ENCODE measurements at places on chromosomes 12 and 14.

GRCh38 chr12:62434494-62435302, 31.9 kb upstream of the MON2 start:
- DNase-seq: no peak

DNA sequence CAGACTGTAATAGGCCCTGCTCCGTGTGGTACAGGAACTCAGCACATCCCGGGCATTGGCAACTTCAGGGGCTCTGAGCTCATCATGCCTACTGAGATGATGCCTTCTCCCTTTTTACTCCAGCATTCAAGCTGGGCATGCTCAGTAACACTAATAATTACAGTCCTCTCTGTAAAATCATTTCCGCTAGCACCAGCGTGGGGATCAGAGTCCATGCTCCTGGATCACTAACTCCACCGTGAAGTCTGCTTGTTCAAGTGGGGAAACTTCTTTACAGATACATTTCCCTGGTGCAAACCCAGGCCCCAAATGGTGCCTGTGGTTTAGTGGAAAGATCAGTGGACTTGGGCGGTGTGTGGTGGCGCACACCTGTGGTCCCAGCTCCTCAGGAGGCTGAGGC, 16.7 kb downstream of the CLSTN3 start:
- no peak for DNase-seq

DNA sequence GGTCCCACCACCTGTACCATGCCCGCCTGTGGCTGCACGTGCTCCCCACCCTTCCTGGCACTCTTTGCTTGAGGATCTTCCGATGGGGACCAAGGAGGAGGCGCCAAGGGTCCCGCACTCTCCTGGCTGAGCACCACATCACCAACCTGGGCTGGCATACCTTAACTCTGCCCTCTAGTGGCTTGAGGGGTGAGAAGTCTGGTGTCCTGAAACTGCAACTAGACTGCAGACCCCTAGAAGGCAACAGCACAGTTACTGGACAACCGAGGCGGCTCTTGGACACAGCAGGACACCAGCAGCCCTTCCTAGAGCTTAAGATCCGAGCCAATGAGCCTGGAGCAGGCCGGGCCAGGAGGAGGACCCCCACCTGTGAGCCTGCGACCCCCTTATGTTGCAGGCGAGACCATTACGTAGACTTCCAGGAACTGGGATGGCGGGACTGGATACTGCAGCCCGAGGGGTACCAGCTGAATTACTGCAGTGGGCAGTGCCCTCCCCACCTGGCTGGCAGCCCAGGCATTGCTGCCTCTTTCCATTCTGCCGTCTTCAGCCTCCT, 1.1 kb downstream of the INHBE start:
- DNase-seq: no peak

- no peak for DNase-seq
Observed at GRCh38 chr12:26226629-26227360, 31.4 kb downstream of the SSPN start.

DNA sequence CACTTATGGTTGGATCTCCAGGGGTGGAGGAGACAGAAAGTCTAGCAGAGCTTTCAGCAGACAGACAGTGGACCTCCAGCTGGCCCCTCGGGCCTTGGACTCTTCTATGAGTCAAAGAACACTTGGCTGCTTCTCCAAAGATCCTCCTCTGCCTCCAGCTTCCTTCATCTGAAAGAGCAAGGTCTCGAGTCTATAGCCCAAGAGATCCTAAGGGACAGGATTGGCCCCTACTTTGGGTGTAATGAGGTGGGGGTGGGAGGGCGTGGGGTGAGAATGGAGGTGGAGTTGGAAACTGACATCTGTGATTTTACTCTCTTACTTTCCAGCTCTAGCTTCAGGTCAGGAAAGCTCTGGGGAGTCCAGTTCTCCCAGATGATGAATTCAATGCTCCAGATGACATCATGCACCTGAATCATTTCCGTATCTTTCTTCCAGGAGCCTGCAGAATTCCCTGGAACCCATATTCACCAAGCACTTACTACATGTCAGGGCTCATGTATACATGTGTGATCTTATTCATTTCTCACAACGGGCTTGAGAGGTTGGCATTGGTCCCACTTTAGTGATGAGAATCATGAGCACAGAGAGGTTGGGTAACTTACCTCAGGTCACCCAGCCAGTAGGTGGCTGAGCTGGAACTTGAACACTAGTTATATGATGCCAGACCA, 10.2 kb upstream of the PGF start:
- no peak for DNase-seq

- no peak for DNase-seq
Observed at GRCh38 chr14:64639340-64639821, 64.8 kb upstream of the PLEKHG3 start.

- no peak for DNase-seq
Observed at GRCh38 chr14:77458249-77458950, 507 bp downstream of the AHSA1 start.

DNA sequence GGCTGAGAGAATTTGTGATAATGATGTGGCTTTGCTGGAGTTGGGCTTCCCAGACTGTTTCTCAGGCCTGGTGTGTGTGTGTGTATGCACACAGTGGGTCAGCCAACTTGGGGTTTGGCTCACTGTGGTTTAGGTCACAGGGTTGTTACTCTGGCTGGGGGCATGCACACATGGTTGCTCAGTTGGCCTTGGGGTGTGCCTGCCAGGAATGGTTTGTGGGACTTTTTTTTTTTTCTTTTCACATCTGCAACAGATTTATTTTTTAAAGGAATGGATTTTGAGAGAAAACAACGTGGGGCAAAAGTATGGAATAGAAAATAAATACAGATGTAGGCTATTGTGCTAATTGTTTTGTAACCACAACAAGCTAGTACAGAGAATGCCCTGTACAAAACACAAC, 25.0 kb upstream of the GTF2A1 start:
- DNase-seq: peak; percentile 37

DNA sequence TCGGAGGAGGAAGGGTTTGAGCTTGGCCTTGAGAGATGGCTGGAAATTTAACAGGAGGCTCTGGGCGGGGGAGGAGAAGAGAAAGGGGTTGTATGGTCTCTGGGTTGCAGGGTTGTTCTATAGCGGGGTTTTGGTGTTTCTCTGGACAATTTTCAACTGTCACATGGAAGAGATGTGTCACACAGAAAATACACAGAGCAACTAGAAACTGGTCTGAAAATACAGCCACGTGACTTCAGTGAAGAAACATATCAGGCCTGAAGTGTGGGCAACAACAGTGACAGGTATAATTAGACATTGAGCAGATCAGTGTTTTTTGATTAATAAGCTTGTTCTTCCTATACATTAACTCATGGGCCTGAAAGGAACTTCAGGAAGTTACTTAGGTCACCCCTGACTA, 205.3 kb upstream of the HMGA2 start:
- DNase-seq: no peak

GRCh38 chr12:67241482-67241881, 27.7 kb upstream of the CAND1 start:
- no peak for DNase-seq

DNA sequence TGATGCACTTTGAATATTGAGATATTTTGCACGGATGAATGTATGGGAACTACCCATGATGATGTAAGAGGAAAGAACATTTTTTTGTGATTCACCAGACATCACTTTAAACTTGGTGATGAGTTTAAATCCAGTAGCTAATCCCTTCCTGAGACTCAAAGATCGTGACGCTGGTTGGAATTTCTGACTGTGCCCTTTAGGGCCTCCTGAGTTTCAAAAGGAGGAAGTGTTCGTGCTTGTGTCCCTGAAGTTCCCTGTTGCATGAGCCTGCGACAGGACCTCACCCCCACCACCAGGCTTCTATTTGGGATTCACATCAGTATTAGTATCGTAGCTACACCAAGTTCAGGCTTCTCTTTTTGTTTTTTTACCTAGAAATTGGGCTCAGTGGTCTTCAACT, 18.6 kb upstream of the RIN3 start:
- no peak for DNase-seq

DNA sequence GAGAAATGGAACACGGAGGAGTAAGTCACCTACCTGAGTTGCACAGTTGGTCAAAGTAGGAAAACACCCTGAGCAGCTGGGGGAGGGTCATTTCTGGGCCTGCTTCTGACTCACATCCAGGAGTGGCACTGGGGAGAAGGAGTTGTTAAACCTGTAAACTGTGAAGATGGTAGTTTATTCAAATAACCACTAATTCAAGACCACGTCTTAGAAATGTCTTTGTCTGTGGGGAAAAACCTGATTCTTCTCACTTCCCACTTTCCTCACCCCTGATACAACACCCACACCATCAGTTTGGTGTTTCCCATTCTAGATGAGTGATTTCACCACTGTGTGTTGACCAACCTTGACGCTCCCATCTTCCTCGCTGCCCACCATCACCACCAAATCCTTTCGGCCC, 207.1 kb downstream of the ANO4 start:
- DNase-seq: no peak

GRCh38 chr14:61578745-61579144, 116.6 kb upstream of the HIF1A start:
- DNase-seq: no peak

GRCh38 chr14:79552778-79553177, 658.5 kb downstream of the DIO2 start:
- DNase-seq: no peak

GRCh38 chr14:72706485-72706884, 187.4 kb downstream of the DPF3 start:
- no peak for DNase-seq

GRCh38 chr14:99578541-99579101, 25.4 kb downstream of the CCDC85C start:
- DNase-seq: no peak

GRCh38 chr14:52998376-52999015, 47.6 kb upstream of the FERMT2 start:
- no peak for DNase-seq

DNA sequence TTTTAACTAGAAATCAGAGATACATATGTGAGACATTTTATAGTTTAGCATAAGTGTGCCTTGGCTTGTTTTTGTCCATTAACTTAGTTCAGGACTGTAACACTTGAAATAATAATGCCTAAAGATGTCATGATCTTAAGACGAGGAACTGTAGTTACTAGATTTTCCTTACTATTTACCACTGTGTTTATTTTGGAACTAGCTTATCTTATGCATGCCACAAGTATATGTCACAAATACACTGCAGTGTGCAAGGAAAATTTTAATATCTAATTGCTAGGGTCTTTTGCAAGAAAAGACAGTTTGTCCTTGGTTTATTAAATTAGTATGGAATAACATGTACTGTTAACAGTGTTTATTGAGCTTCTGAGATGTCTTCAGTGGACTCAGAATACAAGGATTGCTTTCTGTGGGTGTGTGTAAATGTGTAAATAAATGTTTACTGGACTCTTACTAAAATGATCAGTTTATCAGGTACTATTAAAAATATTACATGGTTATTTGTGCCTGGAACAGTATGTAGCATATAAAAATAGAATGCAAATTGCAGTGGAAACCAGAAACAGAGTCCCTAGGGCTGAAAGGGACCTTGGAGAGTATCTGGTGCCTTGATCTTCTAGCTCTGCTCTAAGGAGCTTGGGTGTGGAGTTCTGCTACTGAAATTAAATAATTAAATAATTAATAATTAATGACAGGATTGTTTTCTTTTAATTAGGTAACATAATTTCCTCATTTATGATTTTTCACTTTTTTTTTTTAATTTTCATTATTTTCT, 58.1 kb downstream of the FGD4 start:
- DNase-seq: no peak

GRCh38 chr12:42144158-42144407, 591 bp downstream of the GXYLT1 start:
- DNase-seq: no peak
